ENCODE measurements at places on chromosomes 2 and 18.

GRCh38 chr18:48181857-48182256 lies 227.3 kb downstream of the ZBTB7C start:
- DNase-seq = no peak

- no peak for DNase-seq
Observed at GRCh38 chr2:238430781-238431180, 4.1 kb downstream of the ASB1 start.

DNA sequence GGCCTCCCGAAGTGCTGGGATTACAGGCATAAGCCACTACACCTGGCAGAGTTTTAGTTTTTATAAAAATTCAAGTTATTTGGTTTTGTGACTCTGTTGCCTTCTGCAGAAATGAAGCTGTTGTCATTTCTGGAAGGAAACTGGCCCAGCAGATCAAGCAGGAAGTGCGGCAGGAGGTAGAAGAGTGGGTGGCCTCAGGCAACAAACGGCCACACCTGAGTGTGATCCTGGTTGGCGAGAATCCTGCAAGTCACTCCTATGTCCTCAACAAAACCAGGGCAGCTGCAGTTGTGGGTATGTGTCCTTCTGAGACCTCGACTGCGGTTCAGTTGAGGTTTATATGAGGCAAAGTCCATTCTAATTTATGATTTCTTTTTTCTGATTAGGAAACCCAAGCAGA lies 7.2 kb downstream of the MTHFD2 start:
- no peak for DNase-seq

DNA sequence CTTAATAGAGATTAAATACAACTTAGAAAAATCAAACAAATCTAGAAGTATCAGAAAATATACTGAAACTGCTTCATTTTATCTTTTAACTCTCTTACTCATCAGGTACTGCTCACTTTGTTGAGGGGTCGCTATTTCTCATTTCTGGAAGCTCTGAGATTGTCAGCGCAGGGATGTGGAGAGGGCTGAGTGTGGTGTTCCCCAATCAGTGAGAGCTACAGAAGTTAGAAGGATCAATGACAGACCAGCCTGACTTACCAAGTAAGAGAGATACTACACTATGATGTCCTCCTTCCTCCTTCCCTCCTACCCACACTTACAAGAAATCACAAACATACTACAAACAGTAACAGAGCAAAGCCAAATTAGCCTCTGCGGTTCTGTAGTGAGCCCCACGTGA lies 8.1 kb downstream of the GCFC2 start:
- DNase-seq = no peak

DNA sequence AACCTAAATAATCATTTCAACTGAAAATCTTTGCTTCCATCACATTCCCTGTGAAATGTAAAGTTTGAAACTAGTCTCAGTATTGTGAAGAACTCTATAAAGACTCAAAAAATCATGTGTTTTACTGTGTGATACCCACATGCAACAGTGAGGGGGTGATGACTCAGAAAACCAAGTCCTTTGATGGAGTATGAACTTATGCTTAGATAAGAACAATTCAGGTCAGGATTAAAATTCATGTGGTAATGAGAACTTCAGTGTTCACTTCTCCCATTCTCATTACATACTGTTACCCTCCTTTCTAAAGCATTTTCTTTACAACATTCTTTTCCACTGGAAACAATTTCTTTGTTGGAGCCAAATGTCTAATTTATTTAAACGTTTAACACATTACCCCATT lies 360.2 kb downstream of the FSIP2 start:
- no peak for DNase-seq

GRCh38 chr2:217325251-217325650 lies 465.4 kb upstream of the TNP1 start:
- no peak for DNase-seq

GRCh38 chr18:61995618-61996017 lies 102.8 kb upstream of the RNF152 start:
- no peak for DNase-seq

GRCh38 chr2:15720561-15721307 lies 129.1 kb downstream of the DDX1 start:
- no peak for DNase-seq

DNA sequence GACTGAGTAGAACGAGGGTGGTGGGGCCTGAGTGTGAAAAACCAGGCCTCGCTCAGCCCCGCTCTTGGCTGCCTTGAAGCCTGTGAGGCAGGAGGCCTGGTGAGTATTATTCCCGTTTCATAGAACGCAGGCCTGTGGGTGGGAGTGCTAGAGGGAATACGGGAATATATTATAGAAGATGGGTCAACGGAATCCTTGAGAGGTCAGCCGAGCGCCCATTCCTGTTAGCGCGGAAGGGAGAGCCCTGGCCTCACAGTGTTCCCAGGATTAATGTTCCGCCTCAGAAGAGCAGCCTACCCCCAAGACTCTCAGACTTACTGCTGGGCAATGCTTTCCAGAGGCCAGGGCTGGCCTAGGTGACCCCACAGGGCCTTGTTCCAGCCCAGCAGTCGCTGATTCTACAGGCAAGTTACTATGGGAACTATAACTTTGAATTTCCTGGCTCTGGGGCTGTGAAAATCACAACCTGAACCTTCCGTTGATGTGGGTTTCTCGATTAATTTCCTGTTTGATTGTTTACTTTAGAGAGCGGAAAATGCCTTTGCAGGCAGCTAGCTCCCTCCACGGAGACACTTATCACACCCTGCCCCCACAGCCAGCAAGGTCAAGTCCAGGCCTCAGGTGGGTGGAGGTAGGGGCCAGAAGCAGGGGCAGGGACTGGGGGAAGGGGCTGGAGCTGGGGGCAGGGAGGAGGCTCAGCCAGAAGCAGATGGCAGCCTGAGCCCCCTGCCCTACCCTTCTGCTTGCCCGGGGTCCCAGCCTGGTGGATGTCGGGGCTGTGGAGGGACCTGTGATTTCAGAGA lies 108.3 kb downstream of the SMAD7 start:
- DNase-seq = no peak

GRCh38 chr2:38442643-38443541 lies 65.8 kb upstream of the ATL2 start:
- peak; percentile 22 for DNase-seq

- peak; percentile 65 for DNase-seq
Observed at GRCh38 chr18:48540251-48541025, 1.6 kb downstream of the CTIF start.

DNA sequence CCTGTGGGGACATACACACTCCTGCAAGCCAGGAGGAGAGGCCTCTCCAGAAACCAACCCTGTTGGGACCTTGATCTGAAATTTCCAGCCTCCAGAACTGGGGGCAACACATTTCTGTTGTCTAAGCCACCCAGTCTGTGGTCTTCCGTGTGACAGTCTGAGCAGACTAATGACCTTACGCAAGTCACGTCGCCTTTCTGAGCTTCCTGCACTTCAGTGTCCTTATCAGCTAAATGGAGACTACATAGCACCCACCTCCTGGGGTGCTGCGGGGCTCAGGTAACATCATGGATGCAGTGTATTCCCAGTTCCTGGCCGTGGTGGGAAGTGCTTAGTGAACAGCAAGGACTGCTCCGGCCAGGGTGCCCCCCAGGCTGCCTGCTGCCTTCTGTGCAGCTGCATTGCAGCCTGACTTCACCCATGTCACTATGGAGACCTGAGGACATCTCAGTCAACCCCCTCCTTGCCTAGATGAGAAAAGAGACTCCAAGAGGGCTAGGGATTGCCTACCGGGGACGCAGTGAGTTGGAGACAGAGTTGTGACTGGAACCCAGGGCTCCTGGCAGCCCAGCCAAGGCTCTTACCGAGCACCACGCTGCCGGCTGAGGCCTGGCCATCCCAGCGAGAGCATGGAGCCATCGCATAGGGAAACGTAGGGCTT lies 61.2 kb upstream of the FZD5 start:
- DNase-seq = no peak

DNA sequence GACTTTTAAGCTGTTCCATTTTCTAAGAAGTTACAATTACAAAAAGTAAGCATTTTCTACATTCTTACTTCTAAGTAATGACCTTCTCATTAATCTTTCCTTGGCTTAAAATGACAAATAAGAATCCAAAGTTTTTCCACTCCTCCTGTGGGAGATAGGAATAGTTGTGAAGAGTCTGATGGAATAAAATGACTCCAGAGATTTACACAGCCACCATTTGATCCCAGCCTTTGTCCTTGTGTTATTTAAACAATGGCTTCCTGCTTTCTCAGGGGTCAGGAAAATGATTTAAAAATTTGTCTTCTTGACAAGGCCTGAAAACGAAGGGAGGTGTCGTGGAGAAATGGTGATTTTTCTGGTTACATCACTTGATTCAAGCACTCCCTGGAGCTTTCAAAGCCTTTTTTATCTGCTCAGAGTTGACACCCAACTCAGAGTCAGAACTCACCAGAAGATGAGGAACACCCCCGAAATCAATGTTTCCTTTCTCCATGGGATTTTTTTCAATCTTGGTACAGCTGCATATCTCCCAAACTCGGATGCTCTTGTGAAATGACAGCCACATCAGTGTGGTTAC lies 106.5 kb downstream of the GALNT3 start:
- DNase-seq = peak; percentile 3

- no peak for DNase-seq
Observed at GRCh38 chr2:229610333-229610732, 104.0 kb downstream of the DNER start.

DNA sequence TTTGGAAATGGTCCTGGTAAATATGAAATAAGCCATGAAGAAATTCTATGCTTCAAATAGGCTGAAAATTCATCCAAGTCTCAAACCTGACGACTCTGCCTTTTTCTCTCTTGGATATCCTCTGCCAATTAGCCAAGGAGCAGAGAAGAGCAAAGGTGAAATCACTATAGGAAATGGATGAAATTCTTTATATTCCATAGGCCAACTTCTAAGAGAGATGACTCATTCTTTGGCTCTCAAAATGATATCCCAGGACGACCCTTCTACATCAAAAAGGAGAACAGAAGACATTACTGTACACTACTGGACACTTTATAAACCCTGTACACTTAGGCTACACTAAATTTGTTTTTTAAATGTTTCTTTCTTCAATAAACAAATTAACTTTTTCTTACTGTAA lies 22.7 kb downstream of the PDE1A start:
- DNase-seq = peak; percentile 80

DNA sequence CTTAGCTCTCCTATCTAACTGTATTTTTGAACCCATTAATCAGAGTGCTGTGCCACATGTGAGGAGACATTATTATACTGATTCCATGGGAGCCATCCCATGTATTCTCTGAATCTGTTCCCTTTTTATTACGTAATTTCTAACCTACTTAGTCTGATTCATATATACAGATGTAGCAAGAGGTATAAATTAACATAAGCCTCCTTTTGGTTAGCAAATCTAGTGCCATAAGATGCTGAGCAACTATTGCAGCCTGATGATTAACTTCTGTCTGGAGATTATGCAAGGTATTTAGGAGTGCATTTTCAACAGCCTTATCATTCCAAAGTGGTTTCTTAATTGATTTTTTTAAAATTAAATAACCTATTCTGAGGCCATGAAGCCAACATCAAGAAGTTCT lies 114.1 kb upstream of the MSH2 start:
- peak; percentile 95 for DNase-seq

DNA sequence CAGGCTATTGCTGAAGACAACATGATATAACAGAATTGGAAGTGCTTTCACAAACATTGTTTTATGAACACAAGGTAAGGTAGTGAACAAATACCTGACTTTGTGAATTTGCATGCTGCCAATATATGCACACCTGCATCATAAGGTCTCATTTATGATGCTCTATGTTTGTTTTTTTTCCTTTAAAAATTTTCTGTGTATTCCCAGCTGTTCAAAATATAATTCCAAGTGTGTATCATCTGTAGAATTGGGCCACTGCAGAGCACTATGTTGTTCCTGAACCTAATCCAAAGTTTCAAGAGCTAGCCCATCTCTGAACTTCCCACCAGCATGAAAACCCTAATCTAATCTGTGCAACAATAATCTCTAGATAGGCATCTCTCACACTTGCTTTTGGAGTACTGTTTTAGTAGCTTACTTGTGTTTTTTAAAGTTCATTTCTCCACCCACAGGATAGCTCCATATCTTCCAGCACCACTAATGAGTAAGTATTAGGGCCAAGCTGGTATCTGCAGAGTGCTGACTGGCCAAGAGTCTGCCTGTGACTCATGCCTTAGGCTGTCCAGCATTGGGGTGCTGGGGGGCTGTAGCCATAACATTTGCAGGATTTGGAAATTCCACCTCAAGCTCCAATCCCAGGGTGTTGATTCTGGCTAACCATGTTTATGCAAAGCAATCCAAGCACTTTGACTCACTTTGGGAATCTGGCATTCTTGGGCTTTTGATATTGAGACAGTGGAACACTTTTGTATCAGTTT lies 208.2 kb upstream of the REV1 start:
- DNase-seq = peak; percentile 98

- no peak for DNase-seq
Observed at GRCh38 chr2:65539633-65540032, 107.2 kb upstream of the SPRED2 start.

- no peak for DNase-seq
Observed at GRCh38 chr2:27911458-27912210, 21.1 kb downstream of the BABAM2 start.

- peak; percentile 25 for DNase-seq
Observed at GRCh38 chr2:23269747-23270146, 115.2 kb upstream of the KLHL29 start.

DNA sequence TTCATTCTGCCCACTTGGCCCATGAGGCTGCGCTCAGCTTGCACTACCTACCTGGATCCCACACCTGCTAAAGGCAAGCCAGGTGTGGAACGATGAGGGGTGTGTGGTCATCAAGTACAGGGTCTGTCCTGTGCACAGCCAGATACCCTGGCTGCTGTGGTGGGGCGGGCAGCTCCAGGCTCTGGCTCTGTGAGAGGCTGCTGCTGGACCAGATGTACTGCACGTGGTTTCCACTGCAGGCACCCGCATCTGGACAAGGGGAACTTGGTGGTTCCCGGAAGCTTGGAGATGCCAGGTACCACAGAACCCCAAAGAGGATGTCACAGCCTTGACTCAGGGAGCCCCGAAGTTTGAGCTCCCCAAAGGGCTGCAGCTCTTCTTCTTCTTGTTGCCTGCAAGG lies 68.1 kb upstream of the ZNF804A start:
- no peak for DNase-seq

- no peak for DNase-seq
Observed at GRCh38 chr2:70725505-70725904, 42.5 kb downstream of the ADD2 start.

- no peak for DNase-seq
Observed at GRCh38 chr2:42764096-42764495, at the start of gene OXER1. OXER1 (minus strand) TSS chr2:42764135; CDS start chr2:42764062, 73 bp downstream.

DNA sequence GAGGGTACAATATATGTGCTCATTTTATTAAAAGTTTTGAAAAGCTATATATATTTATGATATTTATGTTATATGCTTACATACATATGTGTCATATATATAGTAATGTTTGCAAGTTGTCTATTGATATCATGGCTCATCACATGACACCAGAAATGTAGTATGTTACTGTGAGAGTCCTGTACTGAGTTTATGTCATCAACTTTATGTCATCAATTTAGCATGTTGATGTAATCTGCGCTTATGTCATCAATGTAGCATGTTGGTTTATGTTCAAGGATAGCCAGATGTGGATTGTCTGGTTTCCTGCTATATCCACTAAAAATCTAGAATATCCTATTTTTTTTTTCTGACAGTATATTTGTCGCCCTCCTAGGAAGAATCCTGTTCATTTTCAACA lies 77.4 kb downstream of the APLF start:
- DNase-seq = no peak
